ENCODE measurements at places on chromosomes 1 and 21. TPM values are rescaled to one million over a fixed set of nuclear protein-coding genes. Genes with fewer than 3 reads are reported as not detected.

- no peak for DNase-seq
Observed at GRCh38 chr1:168375566-168376300, 95.1 kb downstream of the TBX19 start.

DNA sequence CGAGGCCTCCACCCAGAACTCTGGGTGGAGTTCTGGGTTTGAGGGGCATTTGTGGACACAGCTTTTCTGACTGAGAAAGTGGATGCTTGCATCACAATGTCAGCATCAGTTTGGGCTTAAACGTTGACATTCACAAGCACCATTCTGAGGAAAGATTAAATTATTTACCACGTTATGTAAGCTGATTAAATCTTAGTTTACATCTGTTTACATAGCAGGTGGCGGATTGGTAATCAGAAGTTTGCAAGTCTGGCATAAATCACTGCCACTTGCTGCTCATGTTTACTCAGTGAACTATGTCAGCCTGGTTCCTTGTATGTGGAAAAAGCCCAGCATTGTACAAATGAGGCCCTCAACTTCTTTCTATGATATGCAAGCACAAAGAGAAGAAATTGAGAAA lies 310.1 kb downstream of the PAPPA2 start:
- DNase-seq, result no peak

OR2T35 gene
- not detected for total RNA-seq

NBPF6 gene
- not detected for total RNA-seq

- DNase-seq, result no peak
Observed at GRCh38 chr1:221911714-221912113, 169.8 kb upstream of the DUSP10 start.

EPHB2 gene
- total RNA-seq, result 19.3 TPM

- DNase-seq, result peak; percentile 91
Observed at GRCh38 chr1:151058692-151059091, 730 bp downstream of the CDC42SE1 start.

DNA sequence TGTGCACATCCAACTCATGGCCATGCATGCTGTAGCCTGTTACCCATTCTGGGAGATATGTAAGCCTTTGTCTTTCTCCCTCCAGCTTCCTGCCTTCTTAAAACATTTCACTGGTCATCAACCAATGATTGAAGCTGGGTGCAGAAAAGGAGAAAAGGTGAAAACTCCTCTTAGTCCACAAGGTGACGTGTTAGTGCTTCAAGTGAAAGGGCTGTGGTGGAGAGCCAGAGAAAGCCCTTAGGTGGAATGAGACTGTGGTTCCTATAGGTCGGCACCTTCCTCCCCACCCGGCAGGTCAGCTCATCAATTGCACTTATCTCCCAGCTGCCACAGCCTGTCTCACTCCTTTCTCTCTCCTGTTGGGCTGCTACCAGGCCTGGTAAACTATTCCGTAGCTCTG lies 30.4 kb downstream of the ERG start:
- no peak for DNase-seq

SIK1 gene
- 19.7 TPM for total RNA-seq

DNA sequence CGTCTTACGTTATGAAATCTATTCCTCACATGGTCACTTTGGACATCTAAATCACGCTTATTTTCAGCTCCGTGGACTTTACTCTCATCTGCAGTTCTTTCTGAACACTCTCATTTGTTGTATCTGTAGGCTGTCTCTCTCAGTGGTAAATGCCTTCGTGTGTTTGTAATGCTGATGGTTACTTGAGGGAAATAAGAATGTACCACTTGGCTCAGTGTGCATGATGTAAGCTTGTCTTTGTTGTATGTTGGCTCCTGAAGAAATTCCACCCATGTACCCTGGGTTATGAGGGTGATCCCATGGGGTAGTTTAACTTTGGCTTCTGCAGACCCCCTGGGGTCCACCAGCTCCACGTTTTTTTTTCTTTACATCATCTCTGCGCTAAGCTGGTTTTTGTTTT lies 378.4 kb downstream of the SETD4 start:
- no peak for DNase-seq

DNA sequence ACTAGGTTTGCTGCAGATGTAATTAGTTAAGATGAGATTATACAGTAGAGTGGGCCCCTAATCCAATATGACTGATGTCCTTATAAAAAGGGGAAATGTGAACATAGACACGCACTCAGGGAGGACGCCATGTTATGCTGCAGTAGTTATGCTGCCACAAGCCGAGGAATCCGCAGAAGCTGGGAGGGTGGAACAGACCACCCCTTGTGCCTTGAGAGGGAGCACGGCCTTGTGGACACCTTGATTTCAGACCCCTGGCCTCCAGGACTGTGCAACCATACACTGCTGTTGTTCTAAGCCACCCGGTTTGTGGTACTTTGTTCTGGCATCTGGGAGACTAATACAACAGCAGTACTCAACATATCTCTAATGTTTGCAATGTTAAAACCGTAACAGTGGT lies 57.9 kb upstream of the HIVEP3 start:
- DNase-seq, result no peak

DNA sequence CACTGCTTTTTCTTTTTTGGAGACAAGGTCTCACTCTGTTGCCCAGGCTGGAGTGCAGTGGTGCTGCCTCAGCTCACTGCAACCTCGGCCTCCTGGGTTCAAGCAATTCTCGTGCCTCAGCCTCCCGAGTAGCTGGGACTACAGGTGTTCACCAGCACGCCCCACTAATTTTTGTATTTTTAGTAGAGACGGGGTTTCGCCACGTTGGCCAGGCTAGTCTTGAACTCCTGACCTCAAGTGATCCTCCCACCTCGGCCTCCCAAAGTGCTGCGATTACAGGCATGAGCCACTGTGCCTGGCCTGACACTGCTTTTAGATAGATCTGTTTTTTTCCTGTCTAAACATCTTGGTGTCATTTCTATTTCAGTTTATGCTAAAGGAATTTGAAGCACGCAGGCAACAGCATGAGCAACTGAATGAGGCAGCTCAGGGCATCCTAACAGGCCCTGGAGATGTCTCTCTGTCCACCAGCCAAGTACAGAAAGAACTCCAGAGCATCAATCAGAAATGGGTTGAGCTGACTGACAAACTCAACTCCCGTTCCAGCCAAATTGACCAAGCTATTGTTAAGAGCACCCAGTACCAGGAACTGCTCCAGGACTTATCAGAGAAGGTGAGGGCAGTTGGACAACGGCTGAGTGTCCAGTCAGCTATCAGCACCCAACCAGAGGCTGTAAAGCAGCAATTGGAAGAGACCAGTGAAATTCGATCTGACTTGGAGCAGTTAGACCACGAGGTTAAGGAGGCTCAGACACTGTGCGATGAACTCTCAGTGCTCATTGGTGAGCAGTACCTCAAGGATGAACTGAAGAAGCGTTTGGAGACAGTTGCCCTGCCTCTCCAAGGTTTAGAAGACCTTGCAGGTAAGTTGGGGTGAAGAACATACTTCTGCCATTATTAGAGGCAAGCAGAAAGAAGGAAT lies 106.1 kb upstream of the BMP8A start:
- no peak for DNase-seq

- no peak for DNase-seq
Observed at GRCh38 chr1:69661686-69662085, 94.0 kb downstream of the LRRC7 start.

ACAP3 gene
- 41.1 TPM for total RNA-seq

DNA sequence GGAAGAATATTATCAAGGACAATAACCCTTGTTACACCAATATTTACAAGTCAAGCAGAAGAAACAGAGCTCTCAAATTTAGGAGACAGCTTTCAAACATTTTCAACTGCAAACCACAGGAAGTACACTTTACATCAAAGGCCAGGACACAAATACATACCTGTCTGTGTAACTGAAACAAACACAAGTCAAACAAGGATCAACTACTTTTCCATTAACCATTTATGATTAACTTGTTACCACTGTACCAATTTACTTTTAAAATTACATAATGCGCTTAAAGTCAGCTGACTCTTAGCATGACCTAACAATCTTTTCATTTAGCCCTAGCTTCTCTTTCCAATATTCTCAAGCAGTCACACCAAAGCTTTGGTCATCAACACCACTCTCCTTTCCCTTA lies 43.5 kb downstream of the TRIM33 start:
- no peak for DNase-seq

TNFRSF8 gene
- total RNA-seq, result not detected

KIRREL1 gene
- total RNA-seq, result 31.4 TPM

DNA sequence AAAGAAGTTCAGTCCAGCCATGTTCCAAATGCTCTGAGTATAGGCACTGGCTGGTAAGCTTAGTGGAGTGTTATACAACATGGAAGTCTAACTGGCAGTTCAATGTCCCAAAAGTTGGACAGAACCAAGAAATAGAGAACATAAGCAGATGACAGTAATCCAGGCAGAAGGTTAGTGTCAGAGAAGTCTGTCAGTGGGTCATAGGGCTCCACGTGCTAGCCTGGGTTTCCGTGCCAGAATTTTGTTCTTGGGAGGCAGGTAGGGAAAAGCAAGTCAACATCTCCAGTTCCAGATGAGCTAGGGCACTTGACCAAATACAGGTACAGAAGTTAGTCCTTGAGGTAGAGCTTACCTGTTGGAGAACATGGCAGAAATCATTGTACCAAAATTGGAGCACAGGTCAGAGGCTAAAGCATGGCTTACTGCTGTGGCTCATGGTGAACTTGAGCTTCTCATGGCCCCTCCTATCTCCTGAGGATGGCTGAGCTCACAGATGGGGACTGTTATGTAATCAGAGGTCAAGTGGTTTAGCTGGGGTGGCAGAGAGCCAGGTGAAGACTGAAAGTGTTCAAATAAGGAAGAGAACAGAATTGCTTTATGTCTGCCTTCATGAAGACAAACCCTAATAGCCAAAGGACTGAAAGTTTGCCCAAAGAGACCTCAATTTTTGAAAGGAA lies 170.8 kb downstream of the NFIA start:
- DNase-seq, result peak; percentile 62

DNA sequence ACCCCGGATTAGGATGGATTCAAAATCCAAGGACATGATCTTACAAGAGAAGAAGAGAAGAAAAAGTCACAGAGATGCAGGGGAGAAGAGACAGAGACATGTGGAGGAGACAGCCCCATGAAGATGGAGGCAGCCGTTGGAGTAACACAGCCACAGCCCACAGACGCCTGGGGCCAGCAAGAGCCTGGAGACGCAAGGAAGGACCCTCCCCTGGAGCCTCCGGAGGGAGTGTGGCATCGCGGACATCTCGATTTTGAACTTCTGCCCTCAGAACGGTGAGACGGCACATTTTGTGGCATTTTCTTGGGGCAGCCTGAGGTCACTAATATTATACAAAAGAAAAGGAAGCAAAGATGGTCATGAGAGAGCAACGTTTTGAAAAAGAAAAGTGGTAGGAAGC lies 28.8 kb downstream of the ABCG1 start:
- DNase-seq, result no peak

DNA sequence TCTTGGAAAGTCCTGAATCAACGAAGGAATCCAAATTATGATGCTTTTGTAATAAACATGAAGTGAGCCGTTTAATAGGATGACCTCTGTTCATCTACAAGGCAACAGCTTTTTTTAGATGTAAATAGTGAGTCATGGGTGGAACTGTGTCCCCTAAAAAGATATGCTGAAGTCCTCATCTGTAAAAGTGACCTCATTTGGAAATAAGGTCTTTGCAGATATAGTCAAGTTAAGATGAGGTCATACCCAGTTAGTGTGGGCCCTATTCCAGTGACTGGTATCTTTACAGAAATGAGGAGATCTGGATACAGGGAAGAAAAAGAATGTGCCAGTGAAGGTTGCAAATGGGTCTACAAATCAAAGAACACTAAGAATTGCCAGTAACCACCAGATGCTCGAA lies 1287.3 kb upstream of the ADGRL4 start:
- DNase-seq, result no peak

- peak; percentile 62 for DNase-seq
Observed at GRCh38 chr1:151511636-151512215, 539 bp downstream of the CGN start.

KCNA3 gene
- total RNA-seq, result not detected

PNRC2 gene
- 59.0 TPM for total RNA-seq

DNA sequence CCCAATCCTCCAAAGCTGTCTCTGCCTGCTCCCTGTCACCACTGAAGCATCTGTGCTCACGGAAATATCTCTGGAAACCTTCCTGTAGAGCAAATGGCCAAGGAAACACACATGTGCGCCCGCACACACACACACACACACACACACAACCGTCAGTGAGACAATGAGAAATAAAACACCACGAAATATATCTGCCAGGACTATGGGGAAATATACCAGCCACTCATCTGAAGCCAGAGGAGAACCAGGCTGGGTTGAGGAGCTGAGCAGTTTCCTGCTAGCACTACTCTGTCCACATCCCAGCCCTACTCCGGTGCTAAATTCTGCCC lies 25.1 kb upstream of the PLXNA2 start:
- no peak for DNase-seq

- DNase-seq, result peak; percentile 7
Observed at GRCh38 chr1:246280551-246280950, 226.5 kb downstream of the SMYD3 start.

DNA sequence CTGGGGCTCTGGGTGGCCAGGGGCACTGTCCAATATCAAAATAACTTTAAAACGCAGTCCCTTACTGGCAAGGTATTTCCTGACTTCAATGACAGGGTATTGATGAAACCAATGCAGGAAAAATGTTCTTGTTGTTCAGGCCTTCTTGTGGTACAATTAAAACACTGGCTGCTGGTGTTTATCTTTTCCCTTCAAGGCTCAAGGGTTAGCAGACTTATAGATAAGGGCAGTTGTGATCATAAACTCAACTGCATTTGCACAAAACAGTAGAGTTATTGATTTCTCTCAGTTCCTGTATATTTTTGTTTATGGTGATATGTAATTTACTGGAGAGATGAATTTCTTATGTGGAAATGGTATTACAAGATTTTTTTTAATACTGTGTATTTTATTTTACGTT lies 2.7 kb upstream of the CD84 start:
- no peak for DNase-seq

DNA sequence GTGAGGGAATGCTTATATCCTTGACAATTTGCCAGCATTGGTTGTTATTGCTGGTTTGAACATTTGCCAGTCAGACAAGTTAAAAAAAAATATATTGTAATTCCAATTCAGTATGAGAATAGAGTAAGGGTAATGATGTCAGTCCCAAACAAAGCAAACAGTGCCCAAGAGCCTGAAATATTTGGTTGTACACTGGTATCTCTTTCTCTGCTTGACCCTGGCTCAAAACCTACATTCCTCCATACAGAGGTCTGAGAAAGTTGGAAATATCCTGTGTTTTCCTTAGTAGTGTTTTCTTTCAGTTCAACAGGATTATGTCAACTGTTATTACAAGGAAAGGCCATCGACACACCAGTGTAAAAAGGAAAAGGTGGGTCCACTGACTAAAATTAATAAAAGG lies 145.6 kb downstream of the MRPL39 start:
- no peak for DNase-seq

PRAMEF11 gene
- total RNA-seq, result not detected

DNA sequence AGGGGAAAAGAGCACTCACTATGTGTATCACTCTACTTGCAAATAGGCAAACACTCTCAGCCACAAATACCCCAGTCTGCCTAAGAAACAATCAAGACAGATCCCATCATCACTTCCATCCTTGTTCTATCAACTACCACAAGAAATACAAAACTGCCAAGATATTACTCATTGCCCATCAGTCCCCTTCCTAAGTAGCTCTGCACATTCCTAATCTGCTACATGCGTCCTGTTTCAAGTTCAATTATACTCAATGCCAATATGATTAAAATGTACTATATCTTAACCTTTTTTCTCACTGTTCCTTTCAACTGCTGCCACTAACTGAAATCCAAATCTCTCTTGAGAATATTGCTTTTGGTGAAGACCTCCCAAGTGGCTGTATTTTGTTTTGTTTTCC lies 1688.4 kb downstream of the PLA2G4A start:
- DNase-seq, result no peak

Data from Calu3 (cell line).